ENCODE measurements at places on chromosomes 5 and 9.

DNA sequence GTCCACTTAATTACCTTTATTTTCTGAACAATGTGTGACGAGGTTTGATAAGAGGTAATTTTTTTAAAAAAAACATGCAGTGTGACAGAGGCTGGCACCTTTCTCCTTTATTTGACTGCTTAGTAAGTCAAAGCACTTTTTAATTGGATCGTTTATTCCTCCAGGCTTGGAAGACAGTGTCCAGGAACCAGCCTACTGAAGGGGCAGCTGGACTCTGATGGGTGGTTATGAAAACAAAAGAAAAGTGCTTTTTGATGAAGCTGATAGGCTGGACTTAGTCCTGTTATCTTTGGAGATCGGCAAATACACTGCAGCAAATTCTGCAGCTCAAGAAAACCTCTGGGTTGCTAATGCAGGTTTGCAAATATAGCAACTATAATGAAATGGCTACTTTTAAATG, 141.7 kb downstream of the DCP2 start:
- no peak for DNase-seq

DNA sequence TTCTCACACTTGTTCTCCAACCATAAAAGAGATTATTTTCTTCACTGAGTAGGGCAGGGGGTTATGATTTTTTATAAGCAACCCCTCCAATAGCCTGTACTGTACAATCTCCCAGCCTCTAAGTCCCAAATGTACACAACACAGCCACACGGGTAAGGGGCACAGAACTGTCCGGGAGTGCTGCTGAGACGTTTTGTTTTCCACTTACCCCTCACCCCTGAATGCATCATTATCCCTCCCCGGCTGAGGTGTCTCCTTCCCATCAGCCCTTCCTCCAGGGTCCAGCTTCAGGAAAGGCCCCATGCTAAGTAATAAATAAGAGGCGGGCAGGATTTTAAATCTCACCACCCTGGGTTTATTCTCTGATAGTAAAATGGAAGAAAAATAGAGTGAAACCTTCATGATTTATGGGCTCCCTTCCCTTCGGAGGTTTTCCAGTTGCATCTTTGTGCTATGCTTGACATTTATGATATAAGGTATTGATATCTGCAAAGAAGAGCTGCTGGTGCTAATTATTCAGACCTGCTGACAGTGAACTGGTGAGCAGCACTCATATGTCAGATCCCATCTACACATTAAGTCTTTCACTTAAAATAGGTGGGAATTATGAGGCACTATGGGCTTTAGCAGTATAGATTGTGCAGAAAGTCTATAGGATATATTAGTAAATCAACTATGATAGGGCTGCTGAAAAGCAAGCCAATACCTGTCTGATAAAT, 67.2 kb upstream of the MEGF10 start:
- DNase-seq: no peak

GRCh38 chr9:120416781-120417427, 163.1 kb downstream of the CDK5RAP2 start:
- no peak for DNase-seq

DNA sequence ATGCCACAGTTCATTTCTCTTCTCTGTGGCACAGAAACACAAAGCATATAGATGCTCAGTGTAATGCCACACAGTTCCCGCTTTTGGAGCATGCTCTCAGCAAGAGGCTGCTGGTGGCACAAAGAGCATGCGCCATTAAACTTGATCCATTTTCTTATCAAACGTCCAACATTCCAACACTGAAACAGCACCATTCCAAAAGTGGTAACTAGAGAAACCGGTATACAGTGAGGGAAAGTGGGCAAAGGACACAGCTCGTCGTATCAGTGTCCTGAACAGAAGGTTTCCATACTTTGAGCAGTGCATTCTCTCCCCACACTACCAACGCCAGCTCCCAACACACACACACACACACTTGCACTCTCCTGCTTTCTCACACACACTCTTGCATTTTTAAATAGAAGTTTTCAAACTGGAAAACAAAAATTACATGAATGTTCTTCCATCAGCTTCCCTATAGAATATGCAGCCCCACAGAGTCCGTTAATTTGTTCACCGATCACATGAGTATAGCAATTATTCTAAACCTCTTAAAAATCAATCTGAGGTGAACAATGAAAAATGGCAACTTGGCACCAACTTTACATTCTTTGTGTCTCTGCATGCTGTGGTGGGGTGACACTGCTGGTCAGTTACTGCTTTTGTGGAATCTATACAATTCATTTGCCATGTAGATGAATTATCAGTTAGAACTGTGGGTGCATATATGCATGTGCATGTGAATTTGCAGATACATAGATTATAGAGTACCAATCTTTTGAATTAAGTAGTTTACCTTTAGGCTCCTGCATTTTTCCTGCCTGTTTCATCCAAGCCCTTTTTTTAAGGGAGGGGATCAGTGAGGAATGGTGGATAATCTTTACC, 5.7 kb downstream of the NFIB start:
- DNase-seq: no peak

DNA sequence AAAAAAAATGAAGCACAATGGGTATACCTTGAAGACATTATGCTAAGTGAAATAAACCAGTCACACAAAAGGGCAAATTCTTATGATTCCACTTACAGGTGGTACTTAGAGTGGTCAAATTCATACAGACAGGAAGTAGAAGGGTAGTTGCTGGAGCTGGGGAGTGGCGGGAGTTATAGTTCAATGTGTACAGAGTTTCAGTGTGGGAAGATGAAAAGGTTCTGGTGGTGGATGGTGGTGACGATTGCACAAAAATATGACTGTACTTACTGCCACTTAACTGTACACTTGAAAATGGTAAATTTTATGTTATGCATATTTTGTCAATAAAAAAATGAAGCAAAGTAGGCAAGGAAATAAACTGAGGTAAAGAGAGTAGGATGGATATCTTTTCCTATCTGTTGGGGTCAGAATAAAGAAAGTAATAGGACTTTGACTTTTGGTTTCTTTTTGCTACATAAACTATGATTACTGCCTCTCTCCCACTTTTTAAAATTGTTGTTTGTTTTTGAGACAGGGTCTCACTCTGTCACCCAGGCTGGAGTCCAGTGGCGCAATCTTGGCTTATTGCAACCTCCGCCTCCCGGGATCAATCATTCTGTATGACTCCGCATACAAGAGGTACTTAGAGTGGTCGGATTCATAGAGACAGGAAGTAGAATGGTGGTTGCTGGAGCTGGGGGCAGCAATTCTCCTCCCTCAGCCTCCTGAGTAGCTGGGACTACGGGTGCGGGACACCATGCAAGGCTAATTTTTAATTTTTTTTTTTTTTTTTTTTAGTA, 4.0 kb upstream of the PSAT1 start:
- no peak for DNase-seq

- DNase-seq: no peak
Observed at GRCh38 chr5:120789918-120790317, 325.8 kb downstream of the PRR16 start.

DNA sequence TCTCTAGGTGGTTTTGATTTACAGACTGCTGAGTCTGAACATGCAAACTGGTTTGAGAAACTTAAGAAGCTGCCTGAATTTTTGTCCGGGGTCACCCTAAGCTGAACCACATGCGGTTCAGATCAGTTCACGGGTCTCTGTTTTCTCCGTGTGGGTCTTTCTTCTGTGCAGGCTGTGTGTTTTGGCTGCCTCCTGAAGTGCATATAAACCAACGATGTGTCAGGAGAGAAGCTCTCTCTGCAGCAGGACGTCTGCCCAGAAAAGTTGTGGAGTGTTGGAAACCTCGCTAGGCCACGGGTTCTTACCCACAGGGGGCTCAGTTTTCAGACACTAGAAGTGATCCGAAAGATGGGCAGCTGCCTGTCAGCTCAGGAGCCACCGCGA, 364.2 kb downstream of the IRX2 start:
- DNase-seq: no peak

- no peak for DNase-seq
Observed at GRCh38 chr5:120818128-120818527, 354.0 kb downstream of the PRR16 start.

GRCh38 chr9:80540387-80540786, 968.6 kb downstream of the TLE4 start:
- DNase-seq: no peak

DNA sequence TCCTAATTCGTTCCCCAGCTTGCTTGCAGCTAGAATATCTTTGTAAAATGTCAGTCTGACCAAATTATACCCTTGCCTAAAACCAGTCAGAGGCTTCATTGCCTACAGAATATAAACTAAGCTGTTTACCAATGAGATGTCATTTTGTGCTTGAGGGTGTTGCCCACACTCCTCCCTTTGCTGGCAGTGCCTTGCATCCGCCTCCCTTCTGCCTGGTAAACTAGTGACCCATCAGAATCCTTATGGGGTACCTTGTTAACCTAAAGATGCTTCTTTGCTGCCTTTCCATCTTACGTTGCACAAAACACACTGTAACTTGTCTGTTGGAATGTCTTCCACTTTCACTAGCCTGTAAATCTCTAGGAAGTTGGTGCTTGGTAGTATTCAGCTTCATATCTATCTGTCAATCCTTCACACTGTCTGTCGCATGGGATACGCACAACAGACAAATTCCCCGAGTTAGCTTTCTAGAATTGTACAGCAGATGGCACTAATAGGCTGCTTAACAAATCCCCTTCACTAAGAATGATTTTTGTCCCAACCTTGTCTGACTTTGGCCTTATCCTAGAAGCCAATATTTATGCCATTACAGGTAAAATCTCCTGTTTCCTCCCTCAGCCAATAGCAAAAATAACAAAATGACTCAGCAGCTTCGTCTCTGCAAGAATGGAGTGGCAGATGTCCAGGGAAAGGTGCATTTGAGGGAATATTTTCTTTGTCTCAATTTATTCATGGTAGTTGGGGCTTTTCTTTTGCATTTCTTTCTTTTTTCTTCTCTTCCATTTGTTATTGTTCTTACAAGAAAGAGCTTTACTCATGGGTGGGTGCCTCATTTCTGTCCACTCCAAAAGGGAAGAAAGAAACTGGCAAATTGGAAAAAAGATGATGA, 3.0 kb downstream of the NUDT2 start:
- peak; percentile 39 for DNase-seq

DNA sequence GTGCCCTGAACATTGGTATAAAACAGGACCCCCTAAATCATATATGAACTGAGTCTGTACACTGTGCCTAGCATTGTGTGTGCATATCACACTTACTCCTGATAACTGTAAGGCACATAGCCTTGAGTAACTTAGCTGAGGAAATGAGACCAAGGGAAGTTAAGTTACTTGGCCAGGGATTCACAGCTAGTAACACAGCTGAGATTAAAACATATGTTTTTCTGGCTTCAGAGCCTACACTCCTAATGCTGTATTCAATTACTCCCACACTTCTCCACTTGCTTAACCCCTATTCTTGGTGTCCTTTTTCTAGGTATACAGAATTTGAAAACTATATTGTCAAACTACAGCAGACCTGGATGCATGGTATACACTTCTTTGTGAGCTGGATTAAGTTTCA, 12.8 kb downstream of the GHR start:
- DNase-seq: no peak

- DNase-seq: no peak
Observed at GRCh38 chr5:81163651-81164050, 69.5 kb upstream of the CKMT2 start.

DNA sequence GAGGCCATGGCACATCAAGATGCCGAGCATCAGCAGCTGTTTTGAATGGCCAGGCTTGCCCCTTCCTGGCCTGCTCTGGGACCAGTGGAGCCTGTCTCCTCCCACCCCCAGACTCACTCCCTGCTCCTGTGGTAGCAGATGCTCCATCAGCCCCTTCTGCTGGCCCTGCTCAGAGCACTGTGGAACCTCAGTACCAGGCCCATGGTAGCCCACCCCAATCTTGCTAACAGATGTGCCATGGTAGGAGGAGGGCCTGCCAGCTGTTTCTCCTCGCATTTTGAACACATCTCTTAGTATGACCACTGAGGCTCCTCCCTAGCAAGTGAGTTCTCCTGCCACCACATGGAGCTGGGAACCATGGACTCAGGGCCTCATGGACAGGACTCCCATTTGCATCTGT, 29.5 kb downstream of the COL27A1 start:
- DNase-seq: no peak

DNA sequence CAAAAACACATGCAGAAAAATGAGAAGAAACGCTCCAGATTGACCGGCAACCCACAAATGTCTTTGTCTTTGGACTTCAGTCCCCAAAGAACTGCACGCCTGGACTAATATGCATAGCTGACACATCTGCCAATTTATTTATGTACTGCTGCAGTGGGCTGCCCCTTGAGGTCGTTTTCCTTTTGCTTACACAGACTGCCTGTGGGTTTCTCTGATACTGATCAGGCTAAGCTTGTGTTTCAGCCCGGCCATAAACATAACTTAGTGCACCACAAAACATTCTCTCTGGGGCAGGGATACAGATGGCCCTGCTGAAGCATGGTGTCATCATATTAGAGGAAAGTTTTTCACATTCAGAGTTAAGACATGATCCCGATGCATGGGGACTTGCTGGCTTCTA, 75.4 kb downstream of the NUDT12 start:
- DNase-seq: peak; percentile 44

GRCh38 chr9:29311221-29311620, 1737.9 kb upstream of the C9orf72 start:
- peak; percentile 50 for DNase-seq

GRCh38 chr5:123181394-123181801, 92.4 kb downstream of the PRDM6 start:
- DNase-seq: no peak

GRCh38 chr9:19429595-19429994, 20.8 kb downstream of the ACER2 start:
- no peak for DNase-seq

DNA sequence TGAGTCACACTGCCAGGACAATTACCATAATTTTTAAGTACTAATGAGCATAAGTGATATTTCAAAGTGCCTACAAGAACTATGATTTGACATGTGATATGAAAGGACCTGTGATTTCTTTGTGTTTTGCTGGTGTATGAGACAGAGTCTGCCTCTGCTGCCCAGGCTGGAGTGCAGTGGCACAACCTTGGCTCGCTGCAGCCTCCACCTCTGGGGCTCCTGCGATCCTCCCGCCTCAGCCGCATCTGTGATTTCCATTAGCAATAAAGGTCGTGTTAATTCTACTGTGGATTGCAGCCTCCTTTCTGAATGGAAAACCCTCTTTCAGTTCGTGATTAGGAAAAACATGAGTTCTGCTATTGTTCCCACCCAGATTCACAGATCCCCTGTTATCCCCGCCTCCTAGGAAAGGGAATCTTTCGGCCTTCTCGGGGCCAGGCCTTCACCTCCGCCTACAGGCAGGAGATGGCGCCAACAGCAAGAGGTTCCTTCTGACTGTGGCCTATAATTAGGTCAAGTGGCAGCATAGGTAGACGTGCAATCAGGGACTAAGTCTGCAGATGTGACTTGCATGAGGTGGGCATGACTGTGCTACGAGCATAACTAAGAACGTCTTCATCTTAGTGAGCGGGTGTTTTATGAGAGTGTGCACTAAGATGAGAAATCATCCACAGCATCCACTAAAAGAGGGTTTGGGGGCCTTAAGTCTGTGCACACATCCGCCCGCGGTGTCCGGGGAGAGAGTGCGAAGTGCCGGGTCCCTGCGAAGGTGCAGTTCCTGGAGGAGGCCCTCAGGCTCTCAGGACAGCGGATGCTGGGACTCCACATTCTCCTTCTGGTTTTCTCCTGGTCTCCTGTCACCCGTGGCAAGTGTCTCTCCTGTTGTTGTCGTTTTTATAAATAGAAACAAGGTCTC, 23.1 kb downstream of the TRIM7 start:
- peak; percentile 70 for DNase-seq
